ENCODE measurements at places on chromosomes 6 and 20. TPM values are rescaled to one million over a fixed set of nuclear protein-coding genes. Genes with fewer than 3 reads are reported as not detected.

GRCh38 chr20:10321138-10321717, 102.6 kb downstream of the SNAP25 start:
- DNase-seq, result no peak

GRCh38 chr6:5636210-5637030, 370.3 kb downstream of the NRN1 start:
- no peak for DNase-seq

DNA sequence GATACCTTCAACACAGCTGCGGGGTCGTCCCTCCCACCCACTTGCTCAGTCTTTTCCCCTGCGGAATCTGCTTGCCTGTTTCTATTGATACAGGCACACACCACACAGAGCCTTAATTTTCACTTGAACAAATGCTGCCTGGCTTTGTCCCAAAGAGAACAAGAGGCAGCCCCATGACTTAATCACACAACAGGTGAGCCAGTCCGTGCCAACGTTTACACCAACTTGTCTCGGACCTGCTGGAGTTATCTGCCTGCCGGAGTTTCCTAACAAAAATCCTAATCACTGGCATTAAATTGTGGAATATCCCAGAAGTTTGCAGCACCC, 186.8 kb upstream of the RREB1 start:
- DNase-seq, result no peak

- no peak for DNase-seq
Measured at GRCh38 chr6:7554533-7555275, 13.2 kb downstream of the DSP start.

DNA sequence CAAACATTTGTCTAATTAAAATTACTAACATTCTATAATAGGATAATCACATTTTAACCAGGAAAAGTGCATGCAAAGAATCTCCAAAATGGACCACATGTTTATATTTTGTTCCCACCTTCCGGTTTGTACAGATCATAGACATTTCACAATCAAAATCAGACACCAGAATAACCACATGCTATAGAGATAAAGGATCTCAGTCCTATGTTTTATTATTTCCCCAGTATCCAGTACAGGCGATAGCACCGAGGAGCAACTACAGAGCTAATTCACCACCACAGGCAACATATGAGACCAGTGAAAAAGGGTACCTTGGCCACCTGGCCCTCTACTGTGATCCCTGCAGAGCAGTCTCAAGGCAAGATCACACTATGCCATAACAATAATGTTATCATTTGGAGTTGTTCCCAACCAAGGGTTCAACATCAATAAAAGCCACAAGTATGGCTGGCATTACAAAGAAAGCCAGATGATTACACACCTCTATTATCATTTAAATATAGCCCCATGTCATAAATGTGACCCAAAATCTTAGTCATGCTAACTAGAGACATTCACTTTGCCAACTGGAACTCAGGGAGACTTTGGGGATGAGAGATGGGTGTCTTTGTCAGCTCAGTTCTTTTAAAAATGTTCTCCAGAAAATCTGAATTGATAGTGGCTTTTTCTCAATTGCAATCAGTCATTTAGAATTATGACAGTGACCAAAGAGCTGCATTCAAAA, 46.7 kb downstream of the RALGAPA2 start:
- DNase-seq, result no peak

Gene SRC
- 3.8 TPM for total RNA-seq

Gene RGS17
- not detected for total RNA-seq

Gene MEI4
- not detected for total RNA-seq

Gene BPIFB4
- not detected for total RNA-seq

Data from activated T-cell treated with anti-CD3 and anti-CD28 coated beads, Interleukin-2, amount 50 U/mL, for 4 hours (primary cell).